Suprapubic skin (tissue), 4 donors: ENCODE measurements at places on chromosomes 6 and 20. TPM values are rescaled to one million over a fixed set of nuclear protein-coding genes. Genes with fewer than 3 reads are reported as not detected.

ARFRP1 gene
- total RNA-seq: 25.0 TPM

BAK1 gene
- total RNA-seq: 12.6 TPM

BTNL2 gene
- total RNA-seq: not detected

NMBR gene
- not detected for total RNA-seq

PLA2G7 gene
- total RNA-seq: 3.1 TPM

RIN2 gene
- 80.7 TPM for total RNA-seq

GRCh38 chr6:130675072-130675471, 152.1 kb upstream of the SMLR1 start:
- DNase-seq: no peak

- no peak for DNase-seq
These were observed 59.6 kb upstream of the QKI start for GRCh38 chr6:163354761-163355425.

- DNase-seq: no peak
These were observed 7.1 kb downstream of the CASP8AP2 start for GRCh38 chr6:89836639-89837222.

- no peak for DNase-seq
These were observed 113.8 kb downstream of the BTBD9 start for GRCh38 chr6:38525888-38526287.

GRCh38 chr20:36988494-36988966, 37.0 kb upstream of the SAMHD1 start:
- DNase-seq: no peak

- DNase-seq: no peak
These were observed 14.8 kb upstream of the NPEPL1 start for GRCh38 chr20:58677808-58678207.

GRCh38 chr6:143680141-143680540, 2.4 kb downstream of the PHACTR2 start:
- no peak for DNase-seq

GRCh38 chr6:31351401-31352309, 5.3 kb downstream of the HLA-B start:
- DNase-seq: no peak

DNA sequence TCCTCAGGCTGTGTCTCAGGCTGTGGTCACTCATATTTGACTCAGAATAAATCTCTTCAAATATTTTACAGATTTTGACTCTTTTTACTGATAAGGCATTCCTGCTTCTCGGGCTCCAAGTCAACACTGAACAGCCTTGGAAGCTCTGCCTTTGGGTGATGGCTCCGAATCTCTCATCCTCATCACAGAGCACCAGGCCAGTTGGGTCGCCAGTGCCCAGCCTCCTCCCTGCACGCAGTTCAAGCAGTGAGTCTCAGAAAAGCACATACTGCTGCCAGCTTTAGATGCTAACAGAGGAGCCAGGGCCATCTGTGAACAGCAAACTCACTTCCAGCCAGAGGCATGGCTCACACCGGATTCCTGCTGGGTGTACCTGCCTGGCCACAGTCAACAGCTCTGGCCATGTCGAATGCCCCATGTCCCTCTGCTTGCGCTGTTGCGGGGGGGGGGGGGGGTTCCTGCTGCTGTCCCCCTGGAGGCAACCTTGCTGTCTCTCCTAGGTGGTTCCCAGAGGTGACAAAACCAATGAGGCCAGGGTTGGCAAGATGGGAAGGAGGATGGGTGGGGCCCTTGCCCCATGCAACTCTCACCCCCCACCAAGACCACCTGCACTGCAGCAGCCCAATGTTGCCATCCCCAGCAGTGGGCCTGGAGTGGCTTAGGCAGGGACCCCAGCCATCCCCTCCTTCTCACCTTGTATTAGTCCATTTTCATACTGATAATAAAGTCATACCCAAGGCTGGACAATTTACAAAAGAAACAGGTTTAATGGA, 248.8 kb downstream of the ERMARD start:
- peak; percentile 47 for DNase-seq

- DNase-seq: no peak
These were observed 1.8 kb downstream of the SERPINB6 start for GRCh38 chr6:2969549-2969948.

- no peak for DNase-seq
These were observed 117.0 kb downstream of the NFATC2 start for GRCh38 chr20:51425347-51426106.

- no peak for DNase-seq
These were observed 39.2 kb downstream of the DYNLT1 start for GRCh38 chr6:158605266-158605878.

DNA sequence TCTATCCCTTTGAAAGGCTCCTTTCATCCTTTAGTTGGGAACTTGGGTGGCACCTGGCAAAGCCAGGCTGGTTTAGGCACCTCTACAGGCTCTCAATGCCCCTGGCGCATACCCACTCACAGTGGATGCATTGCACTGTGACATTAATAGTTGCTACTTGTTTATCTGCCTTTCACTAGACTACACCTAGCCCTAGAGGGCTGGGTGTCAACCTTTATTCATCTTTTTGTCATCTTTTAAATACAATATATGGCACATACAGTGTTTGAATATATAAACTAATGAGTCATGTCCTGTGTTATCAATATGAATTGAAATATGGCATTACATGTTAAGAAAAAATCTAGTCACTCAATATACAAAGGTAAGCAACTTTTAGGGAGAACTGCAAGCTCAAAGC, 120.0 kb upstream of the BCLAF1 start:
- no peak for DNase-seq

DNA sequence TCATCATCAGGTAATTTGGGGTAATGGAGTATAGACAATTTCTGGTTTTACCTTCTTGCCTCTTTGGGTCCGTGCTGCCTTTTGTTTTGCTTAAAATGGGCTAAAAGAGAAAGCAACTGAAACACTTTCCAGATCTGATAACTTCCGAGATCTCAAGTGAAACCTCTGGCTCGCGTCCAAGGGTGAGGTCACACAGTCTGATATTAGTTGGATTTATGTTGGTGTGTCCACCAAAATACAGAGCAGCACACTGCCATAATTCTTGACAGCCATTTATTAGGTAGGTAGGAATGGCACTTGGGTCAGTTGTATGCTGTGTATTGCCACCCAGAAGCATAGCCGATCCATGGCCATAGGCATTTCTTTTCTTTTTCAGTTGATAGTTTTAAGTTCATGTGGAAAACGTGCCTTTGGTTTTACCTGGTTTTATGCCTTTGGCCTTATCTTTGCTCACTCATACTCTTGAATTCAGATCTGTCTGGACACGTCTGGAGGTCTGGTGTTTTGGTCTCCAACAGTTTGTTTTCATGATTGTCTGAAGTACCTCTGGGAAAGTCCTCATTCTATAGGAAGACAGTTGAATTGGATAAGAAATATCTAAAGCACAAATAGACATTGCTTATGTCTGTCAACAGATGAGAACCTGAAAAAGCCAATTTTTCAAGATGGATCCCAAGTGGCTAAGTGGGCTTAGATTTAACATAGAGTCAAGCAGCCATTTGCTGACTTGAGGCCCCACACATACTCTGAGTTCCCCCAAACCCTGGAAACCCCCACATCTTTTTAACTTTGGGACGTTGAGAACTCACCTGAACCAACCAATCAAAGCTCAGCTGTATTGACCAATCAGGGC, 320.8 kb downstream of the SOX4 start:
- peak; percentile 66 for DNase-seq
